ENCODE measurements at places on chromosomes 11 and 22.
A peak's percentile ranks its signal among the peaks of the same experiment; 100 is the strongest.

DNA sequence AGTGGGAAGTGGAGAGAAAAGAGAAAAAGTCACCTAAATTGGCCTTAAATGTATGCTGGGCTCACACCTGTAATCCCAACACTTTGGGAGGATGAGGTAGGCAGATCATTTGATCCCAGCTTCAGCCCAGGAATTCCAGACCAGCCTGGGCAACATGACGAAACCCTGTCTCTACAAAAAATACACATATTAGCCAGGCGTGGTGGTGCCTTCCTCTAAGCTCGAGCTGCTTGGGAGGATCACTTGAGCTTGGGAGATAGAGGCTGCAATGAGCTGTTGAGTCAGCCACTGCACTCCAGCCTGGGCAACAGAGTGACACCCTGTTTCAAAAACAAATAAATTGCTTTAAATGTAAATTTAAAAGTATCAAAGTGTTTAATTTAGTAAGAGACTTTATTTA lies 3.9 kb downstream of the CBL start:
- DNase-seq: no peak

DNA sequence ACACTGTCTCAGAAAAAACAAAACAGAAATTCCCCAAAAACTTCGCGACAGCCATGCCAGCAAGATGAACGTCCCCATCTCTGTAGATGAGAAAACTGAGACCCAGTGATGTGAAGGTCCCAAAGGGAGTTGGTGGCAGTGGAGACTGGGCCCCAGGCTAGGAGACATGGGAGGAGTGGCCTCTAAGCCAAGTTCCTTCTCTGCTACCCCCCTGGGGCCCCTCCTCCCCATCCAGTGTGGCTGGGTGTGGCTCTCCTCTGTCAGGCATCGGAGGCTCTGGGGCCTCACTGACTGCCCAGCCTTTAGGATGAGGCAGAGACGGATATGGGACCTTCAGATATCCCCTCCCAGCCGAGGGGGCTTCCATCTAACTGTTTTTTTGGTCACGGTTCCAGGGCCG lies 9.8 kb downstream of the RELT start:
- no peak for DNase-seq

DNA sequence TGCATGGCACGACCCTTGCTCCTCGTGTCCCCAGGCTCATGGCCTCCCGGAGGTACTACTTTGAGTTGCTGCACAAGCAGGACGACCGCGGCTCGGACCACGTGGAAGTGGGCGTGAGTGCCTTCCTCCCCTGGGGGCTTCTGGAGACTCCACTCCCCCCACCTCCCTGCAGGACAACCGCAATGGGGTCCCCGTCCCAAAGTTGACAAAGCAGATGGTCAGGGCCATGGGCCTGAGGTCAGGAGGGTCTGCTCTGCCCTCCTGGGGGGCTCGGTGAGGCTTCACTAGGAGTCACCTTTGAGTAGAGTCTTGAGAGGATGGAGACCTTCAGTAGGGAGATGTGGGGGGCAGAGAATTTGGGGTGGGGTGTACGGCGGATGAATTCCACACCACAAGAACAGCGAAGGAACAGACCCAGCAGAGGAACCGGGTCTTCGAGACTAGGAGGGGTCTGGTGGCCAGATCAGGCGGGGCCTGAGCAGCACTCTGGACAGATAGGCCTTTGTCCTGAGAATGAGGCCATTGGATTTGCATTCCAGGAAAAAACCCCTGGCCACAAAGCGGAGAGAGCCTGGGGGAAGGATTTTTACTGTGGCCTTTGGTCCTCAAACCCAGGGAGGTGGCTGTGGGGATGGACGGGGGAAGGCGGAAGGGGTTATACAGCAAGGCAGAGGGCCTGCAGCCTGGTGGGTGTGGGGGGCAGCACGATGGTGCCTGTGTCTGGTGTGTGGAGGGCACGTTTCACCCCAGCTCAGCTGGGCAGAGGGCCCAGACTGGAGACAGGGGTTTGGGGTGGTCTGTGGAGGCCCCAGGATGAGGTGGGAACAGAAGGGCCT lies 4.6 kb downstream of the B4GALNT4 start:
- DNase-seq: no peak

DNA sequence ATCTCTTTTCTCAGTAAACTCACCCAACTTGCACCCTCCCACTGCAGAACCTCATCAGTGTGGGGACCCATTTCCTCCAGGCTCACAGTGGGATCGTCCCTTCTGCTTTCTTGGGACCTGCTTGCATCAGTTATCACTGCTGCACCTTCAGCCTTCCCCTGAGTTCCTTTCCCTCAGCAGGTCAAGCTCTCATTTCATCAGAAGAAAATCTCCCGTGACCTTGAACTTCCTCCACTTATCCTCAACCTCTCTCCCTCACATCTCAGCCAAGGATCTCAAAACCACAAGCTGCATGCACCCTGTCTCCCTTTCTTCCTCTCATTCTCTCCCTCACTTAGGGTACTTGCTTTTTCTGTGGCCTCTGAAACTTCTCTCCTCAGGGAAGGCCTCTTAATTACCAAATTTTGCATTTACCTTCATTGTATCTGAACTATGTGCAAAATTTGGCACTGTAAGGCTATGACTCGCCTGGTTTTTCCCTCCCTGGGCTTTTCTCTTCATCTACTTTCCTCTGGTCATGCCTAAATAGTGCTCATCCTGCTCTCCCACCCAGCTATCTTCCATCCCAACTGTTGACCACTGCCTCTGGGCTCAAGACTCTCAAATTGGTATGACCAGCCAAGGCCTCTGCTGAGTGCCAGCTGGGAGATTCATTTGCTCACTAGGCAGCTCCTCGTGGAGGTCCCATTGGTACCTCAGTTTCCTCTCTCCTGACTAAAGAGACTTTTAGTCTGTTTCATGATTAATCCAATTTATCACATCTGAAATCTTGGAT lies 2.7 kb upstream of the RCE1 start:
- no peak for DNase-seq

- DNase-seq: no peak
These were observed 21.0 kb upstream of the AMOTL1 start for GRCh38 chr11:94747146-94747545.

DNA sequence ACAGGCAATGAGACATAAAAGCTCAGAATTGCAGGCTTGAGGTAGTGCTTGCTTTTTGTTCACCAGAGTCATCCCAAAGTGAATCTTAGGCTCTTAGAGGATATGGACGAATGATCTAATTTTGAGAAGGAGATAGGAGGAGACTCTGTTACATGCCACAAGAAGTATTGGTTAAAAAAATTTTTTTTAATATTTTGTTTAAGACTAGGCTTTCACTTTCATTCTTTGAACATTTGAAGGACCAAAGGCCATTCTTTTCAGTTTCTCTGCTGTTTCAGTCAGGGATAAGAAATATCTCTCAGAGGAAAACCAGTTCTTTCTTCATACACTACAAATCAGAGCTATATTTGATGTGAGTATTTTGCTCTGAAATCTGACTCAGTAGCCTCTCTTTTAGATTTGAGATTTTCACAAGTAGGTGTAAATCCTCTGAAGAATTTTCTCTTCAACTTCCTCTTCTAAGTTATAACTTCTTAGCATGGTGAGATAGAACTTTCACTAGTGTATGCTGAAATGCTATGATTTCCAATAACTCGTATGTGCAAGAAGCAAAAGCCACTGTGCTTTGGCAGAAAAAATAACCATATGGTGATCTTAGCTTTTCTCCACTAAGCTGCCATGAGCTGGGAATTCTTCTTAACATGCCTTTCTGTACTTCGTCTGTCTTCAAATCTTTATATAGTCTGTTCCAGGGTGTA lies 24.1 kb upstream of the FAM181B start:
- DNase-seq: no peak

DNA sequence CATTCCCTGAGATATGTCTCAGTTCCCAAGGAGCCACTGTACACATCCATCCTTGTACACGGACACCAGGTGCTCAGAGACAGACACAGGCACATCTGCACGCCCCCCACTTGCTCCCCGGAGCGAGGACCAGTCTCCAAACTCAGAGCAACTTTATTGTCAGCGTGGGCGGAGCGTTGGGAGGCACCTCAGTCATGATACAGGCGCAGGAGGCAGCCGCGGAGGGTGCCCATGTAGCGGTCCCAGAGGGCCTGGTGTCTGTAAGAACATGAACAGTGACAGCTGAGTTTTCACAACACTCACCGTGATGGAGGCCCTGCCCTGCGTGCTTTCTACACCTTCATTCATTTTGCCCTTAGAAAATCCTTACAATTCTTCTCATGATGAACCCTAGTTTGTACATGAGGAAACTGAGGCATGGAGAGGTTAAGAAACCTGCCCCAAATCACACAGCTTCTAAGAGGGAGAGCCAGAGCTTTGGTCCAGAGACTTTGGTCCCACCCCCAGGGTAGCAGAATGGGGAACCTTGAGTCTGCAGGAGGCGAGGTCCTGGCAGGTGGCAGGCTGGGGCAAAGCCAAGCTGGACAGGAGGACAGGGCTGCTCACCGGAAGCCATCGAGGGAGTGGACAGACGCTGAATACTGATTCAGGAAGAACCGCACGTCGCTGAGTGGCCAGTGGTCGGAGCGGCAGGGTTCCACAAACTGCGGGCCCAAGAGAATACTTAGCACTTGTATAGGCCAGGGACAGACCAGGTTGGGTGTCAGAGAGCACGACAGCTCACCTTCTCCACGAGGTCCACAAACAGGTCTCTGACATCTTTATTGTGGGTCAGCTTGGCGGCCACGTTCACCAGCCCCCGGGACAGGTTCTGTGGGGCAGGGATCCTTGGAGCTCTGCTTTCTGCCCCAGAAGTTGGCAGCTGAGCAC lies 4.2 kb downstream of the FIBP start:
- DNase-seq: no peak

- no peak for DNase-seq
These were observed 173.7 kb downstream of the CEP164 start for GRCh38 chr11:117501237-117501898.

DNA sequence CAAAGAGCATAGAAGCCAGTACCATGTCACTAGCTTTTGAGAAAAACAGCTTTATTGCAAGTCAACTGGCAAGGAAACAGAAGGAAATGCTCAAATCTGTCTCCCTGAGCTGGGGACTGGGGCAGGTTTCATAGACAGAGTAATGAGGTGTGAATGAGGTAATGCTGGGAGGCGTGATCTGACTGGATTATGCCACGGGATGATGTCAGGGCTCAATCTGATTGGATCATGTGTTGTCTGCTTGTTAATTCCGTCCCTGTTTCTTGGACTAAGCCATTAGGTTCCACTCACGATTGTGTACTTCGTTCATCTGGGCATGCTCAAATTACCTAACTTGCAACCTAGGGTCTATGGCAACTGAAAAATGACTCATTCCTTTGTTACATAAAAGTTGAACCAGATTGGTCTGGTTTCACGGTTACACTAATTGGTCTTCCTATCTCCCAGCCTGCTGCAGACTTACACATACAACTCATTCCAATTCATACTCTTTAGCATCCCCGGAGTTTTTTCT lies 20.2 kb upstream of the OR10A5 start:
- DNase-seq: no peak

- DNase-seq: no peak
These were observed 23.2 kb upstream of the NRGN start for GRCh38 chr11:124716591-124716990.

DNA sequence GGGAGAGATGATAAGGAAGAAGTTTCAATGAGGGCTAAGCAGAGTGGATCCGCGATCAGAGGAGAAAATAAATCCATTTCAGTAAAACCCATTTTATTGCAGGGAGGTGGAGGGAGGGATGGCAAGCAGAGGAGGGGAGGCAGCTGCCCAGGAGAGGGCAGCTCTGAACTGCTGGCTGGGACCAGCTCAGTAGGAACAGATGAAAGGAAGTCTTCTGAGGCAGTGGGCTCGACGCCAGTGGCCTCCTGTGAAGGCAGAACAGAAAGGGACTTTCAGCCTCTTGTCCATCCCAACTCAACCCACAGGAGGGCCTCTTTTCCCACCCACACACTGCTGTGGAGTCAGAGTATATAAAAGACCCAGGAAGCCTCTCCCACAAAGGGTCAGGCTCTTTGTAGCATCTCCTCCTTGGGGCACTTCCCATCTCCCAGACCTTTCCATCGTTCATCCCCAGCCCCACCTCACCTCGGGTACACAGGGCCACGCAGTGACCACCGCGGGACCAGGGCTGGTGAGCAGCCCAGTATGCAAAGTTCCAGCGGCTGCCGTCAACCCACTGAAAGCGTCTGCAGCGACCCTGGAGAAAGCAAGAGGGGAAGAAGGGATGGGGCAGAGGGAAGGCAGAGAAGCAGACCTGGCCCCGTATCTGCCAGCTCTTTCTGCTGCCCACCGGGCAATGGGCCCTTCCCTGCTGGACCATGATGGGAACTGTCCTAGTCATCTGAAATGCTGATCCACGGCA lies 3.0 kb downstream of the PRG2 start:
- DNase-seq: no peak

DNA sequence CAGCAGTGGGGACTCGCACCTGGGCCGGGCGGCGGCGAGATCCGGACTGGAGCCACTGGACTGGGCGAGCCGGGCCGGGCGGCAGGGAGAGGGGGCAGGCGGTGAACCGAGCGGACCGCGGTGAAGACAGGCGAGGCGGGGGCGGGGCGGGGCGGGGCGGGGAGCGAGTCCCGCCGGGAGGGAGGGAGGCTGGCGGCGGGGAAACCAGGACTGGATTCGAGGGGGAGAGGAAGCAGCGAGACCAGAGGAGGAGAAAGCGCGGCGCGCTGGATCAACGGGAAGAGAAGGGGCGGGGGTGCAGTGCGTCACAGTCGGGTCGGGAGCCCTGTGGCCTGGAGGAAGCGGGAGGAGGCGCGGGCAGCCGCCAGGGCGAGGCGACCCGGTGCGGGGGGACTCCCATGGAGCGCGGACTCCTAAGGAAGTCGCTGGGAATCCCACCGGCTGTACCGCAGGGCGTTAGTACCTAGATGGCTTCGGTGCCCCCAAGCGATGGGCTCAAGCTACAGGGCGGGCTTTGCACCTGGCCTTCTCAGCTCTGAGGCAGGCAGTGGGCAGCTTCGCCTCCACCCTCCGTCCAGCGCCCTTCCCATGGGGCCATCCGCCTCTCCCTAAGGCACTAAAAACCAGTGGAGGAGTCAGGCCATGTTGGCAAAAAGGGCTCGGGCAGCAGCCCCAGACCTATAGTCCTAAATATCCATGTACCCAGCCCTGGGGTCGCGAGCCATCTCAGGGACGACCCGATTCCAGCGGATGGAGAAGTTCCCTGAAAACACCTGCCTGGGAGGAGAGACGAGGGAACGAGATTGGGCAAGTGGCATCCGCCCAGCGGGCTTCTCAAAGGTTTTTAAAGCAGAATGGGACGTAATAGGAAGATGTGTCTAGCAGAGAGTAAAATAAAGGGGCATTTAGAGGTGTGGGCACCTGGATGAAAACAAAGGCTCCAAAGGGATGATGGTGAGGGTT lies at the start of gene TMEM121B:
TSS of gene TMEM121B (minus strand) at position 128 of the 963 bp plus-strand sequence. CDS start 233 bp downstream, outside the sequence.
- DNase-seq: peak; percentile 66

DNA sequence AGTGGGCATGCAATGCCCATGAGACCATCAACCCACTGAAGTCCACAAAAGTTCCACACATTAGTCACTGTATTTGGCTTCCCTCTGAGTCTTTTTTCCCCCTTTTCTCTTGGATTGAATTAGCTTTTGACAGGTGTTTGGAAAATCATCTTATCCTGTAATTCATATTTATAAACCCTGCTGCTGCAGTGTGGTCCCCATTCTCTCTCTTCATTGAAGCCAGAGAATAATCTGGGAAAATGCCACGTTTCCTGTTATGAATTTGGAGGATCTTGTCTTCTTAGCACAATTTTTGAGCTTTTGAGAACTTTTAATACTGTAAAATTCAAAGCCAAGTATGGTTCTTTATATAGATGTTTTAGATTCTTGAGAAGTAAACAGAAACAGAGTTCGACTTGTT lies 84.8 kb downstream of the UVRAG start:
- DNase-seq: no peak
